ENCODE measurements at places on chromosomes 13 and 19.

- no peak for DNase-seq
These were observed 216.8 kb upstream of the MAB21L1 start for GRCh38 chr13:35693134-35693784.

- DNase-seq, result no peak
These were observed 103.8 kb downstream of the SLC10A2 start for GRCh38 chr13:102962430-102962829.

GRCh38 chr19:2803486-2804155 lies 16.0 kb upstream of the ZNF554 start:
- DNase-seq, result no peak

GRCh38 chr19:43470288-43470687 lies 4.9 kb upstream of the LYPD3 start:
- no peak for DNase-seq

GRCh38 chr19:31597616-31598015 lies 248.4 kb upstream of the TSHZ3 start:
- DNase-seq, result no peak

- DNase-seq, result no peak
These were observed 4.5 kb downstream of the PPP1R12C start for GRCh38 chr19:55112777-55113569.

DNA sequence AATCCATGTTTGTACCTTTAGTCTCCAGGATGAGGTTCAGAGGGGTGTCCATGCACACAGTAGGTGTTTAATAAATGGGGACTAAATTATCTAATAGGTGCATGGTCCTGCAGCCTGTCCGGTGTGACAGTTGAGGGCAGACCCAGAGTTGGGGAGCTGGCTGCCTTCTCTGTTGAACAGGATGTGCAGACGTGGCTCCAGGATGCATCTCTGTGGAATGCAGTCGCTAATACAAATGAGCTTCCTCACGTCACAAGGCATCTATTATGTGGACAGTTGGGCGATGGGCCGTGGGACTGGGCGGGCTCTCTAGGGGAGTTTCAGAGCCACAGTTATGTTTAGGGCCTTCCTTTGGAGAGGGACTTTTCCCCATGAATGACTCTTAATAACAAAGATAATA lies 71.0 kb downstream of the SIPA1L3 start:
- DNase-seq, result no peak

DNA sequence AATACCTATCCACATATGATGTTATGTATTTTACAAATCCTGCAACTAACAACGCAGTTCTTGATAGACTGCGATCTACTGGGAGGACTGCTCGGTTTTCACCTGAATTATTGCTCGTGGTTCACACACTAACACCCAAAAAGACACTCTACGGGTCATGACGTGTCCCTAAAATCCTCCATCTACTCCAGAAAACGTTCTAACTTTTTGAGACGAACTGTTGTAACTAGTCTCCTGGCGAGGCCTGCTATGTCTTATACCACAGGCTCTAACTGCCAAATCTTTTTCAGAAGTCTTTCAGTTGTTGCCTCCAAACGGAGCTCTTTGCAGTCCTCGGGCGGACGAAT lies 108.2 kb downstream of the KCNRG start:
- DNase-seq, result no peak

- DNase-seq, result no peak
These were observed 10.5 kb downstream of the MBD3 start for GRCh38 chr19:1582201-1582600.

Measured in GM04503 (cell line).